Naive thymus-derived CD8-positive, alpha-beta T cell (primary cell): ENCODE measurements at places on chromosomes 7 and 10.

GRCh38 chr10:89685936-89686335, 15.5 kb upstream of the KIF20B start:
- no peak for DNase-seq

DNA sequence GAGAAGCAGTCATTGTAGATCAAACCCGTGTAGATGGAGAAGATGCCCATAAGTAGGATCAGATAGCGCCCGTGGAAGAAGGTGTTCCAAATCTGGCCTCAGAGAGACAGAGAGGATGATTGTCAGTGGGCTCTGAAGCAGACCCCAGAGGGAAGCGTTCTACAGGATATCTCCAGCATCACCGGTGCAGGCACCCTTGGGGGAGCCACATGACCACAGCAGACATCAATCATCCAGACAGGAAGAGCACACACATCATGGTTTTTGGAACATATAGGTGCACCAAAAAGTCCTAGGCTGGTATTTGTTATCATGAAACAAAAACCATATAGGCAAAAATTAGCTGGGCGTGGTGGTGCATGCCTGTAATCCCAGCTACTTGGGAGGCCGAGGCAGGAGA, 44.0 kb upstream of the SVOPL start:
- no peak for DNase-seq

DNA sequence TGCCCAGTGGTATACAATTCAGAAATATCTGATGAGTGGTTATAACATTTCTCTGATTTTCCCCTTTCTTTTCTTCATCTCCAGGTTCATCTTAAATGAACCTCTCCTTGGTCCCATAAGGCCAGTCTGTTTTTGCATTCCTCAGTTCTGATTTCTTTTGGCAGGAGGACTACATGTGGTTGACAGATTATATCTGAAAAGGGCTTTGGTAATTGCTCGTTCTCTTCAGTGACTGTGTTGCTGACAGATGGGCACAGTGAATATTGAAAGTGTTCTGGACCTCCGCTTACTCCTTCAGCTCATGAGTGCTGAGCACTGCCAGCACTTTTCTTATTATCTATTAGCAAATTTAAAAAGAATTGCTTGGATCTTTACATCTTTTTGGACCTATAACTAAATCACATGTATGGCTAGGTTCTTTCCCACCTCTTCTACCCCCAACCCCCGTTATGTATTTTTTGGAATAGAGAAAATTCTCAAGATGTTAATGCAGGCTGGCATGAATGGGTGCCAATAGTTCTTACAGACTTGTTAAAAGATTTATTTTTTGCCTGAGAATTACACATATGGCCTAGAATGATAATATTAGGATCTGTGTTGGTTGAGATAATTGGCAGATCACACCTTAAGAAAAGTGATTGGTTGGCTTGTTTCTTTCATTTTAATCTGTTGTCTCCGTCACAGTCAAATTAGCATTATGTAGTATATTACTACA, 323.0 kb downstream of the EXOC4 start:
- DNase-seq, result no peak

GRCh38 chr10:105041956-105042355, 400.9 kb downstream of the SORCS3 start:
- no peak for DNase-seq

DNA sequence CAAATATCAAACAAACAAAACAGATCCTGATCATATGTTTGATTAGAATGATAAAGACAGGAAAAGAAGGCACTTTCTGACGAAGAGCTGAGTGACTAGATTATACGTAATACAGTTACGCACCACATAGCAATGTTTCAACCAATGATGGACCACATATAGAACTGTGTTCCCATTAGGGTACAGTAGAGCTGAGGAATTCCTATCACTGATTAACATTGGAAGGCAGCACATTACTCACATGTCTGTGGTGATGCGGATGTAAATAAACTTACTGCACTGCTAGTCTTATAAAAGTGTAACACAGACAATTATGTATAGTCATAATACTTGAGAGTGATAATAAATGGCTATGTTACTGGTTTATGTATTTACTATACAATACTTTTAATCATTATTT, 98.3 kb downstream of the PTN start:
- DNase-seq, result no peak

DNA sequence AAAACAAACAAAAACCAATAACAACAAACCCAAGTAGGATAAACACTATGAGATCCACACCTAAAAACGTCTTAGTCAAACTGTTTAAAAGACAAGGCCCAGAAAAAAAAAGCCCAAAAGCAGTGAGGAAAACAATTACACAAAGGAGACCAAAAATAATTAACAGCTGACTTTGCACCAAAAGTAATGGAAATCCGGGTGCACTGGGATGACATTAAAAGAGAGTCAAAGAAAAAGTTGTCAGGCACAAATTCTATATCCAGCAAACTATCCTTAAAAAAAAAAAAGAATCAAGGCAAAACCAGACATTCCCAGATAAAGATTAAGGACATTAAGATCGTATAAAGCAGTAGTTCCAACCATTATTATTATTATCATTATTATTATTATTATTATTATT, 7.9 kb upstream of the ANKRD26 start:
- no peak for DNase-seq

GRCh38 chr7:107934991-107935770, 44.2 kb downstream of the DLD start:
- DNase-seq, result no peak

- DNase-seq, result no peak
These were observed 11.5 kb upstream of the RSU1 start for GRCh38 chr10:16828701-16829175.

DNA sequence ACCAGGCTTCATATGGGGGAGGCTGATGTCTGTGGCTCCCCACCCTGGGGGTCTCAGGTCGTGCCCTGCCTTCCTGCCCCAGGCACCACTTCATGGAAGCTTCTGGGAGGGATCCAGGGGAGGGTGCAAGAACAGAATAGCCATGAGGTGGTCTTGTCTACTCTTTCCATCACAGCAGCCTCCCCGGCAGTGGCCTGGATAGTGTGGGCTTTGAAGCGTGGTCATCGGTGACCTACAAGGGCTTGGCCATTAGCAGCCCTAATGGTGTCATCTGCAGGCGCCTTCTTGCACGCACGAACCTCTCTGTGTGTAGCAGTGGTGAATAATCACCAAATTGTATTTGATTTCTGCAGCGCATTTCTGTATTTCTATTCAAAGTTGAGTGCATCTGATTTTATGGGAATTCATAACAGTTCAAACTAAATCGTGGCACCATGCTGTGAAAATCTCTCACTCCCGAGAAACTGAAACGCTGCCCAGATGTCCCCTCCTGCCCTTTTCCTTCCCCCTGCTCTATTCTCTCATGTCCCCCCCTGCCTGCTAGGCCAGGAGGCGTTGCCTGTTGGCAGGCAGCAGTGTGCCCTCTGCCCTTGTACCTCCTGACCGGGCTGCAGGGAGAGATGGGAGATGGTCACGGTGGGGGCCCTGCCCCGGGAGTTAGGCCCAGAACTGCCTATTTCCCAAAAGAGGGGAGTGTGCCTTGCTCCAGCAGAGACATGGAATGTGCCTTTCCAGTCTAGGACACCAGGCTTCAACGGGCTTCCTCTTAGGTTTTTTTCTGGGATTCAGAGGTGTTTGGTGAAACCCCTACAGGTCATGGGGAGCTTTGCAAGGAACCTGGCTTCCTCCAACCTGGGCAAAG, 34.8 kb downstream of the CDH23 start:
- no peak for DNase-seq

GRCh38 chr7:7595451-7595850, 28.8 kb downstream of the MIOS start:
- DNase-seq, result peak; percentile 29

- DNase-seq, result no peak
These were observed at the start of gene VSTM4 for GRCh38 chr10:49115015-49115795. TSS of gene VSTM4 (minus strand) at chr10:49115522. CDS start at chr10:49115485, 37 bp downstream.

GRCh38 chr10:115049960-115050359, 43.2 kb upstream of the ATRNL1 start:
- DNase-seq, result no peak

- no peak for DNase-seq
These were observed 6.9 kb downstream of the FRAT2 start for GRCh38 chr10:97327348-97328294.

GRCh38 chr7:107711301-107711700, 32.6 kb upstream of the CBLL1 start:
- no peak for DNase-seq

DNA sequence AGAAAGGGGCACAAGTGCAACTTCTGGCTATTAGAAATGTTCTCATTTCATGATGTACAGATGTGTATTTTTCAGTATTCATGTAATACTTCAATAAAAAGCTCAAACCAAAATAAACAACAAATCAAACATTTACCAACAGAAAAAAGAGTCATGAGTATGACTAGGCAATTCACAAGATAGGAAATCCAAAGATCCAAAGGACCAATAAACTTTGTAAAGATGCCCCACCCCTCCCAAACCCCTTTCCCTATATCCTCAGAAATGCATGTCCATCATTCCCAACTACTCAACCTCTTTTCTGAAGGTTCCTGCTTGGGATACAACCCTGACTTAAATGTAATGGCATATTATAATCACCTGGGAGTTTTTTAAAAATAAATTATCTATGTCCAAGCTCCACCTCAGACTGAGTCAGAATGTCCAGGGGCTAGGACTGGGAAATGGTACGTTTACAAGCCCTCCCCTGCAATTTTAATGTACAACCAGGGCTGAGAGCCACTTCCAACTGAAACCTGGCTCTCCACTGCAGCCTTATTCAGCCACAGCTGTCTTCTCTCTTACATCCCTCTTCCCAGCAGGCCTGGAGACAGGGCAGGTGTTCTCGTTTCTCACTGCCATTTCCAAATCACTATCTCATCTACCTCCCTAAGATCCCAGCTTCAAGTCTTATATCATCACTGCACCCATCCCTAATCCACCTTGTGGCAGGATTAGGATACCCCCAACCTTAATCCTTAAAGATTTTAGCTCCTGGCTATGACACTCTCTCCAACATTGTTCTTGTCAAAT, 36.5 kb downstream of the COA1 start:
- DNase-seq, result no peak

- no peak for DNase-seq
These were observed 67.3 kb upstream of the PALS2 start for GRCh38 chr7:24505968-24506367.

GRCh38 chr10:70659306-70659705, 13.0 kb upstream of the ADAMTS14 start:
- DNase-seq, result no peak

DNA sequence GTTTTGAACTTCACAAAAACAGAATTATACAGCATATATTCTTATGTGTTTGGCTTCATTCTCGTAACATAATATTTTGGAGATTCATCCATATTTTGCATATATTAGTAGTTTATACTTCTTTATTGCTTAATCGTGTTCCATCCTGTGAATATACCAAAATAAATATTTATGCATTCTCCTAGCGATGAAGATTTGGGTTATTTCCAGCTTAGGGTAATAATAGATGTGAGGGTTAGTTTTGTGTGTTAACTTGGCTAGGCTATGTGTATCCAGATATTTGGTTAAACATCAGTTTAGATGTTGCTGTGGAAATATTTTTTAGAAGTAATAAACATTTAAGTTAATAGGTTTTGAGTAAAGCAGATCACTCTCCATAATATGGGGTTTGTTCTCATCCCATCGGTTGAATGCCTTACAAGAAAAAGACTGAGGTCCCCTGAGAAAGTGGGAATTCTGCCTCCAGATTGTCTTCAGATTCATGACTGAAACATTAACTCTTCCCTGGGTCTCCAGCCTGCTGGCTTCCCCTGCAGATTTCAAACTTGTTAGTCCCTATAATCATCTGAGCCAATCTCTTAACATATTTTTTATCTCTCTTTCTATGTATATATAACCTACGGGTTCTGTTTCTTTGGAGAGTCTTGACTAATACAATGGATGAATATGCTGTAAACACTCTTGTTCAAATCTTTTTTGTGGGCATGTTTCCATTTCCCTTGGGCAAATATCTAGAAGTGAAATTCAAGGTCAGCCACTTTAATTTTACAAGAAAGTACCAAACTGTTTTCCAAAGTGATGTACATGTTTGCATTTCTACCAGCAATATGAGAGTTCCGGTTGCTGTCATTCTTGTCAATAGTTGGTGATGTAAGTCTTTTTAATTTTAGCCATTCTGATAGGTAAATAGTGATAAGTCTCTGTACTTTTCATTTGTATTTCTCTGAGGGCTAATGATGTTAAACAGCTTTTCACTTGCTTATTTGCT, 48.7 kb downstream of the PDK4 start:
- no peak for DNase-seq

DNA sequence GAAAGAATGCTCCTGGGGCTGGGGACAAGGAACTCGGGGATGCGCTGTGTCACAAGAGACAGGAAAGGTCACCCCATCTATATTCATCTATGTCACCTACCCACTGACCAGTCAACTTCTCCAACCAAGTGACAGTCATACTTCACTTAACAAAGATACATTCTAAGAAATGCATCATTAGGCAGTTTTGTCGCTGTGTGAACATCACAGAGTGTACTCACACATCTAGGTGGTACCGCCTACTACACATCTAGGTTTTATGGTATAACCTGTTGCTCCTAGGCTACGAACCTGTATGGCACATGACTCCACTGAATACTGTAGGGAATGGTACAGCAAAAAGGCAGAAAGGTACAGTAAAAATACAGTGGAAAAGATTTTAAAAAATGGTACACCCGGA, 3.8 kb upstream of the ADAM12 start:
- DNase-seq, result no peak

DNA sequence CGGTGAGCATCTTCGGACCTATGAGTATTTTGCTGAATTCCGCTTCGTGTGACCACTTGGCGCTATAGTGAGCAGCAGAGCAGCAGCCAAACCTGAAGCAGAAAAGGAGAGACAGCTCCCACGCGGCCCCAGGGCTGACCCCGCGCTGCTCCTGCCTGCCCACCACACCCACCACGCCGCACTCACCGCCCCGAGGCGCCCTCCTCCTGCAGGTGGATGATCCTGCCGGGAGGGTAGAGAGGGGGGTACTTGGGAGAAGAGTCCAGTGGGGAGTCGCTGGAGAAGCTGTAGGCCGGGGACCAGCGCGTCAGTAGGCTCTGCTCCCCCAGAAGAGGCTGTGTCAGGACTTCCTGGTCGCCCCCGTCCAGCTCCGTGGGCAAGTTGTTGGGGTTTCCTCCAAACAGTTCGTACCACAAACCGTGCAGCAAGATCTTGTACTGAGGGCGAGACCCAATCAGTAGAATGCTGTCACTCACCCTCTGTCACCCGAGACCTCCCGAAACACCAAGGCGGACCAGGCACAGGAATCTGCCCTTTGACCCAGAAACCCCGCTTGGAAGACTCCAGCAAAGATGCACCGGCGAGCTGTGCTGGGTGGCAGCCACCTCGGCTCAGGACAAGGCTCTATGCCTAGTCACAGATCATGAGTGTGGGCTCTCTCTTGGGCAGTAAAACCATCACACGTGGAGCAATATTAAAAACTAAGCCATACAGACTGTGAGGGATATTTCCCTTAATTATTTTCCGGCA, 37.6 kb downstream of the DAGLB start:
- no peak for DNase-seq

DNA sequence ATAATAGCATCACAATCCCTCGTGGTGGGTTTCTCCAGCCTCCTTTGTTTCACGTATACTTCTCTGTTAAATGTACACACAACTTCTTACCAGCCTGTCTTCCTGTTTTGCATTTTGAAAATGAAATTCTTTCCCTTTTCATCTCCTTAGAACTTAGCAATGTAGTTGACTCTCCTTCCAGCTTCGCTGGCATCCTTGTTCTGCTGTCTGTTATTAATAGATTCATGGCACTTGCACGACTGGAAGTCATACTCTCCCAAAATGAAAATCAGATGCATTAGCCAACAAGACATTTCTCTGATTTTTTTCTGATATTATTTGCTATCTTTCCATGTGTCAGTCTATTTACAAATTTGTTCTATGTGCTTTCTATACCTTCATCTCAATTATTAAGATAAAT, 3.0 kb upstream of the CREB3L2 start:
- DNase-seq, result no peak

- no peak for DNase-seq
These were observed 3.3 kb upstream of the OPN4 start for GRCh38 chr10:86651021-86651471.
